ENCODE measurements at places on chromosomes 5 and 9. TPM values are rescaled to one million over a fixed set of nuclear protein-coding genes. Genes with fewer than 3 reads are reported as not detected.

ADAM19 gene
- 2.6 TPM for total RNA-seq

GRM6 gene
- not detected for total RNA-seq

FCN1 gene
- not detected for total RNA-seq

OR1Q1 gene
- total RNA-seq: not detected

FAM219A gene
- total RNA-seq: 8.2 TPM

TRIP13 gene
- 43.7 TPM for total RNA-seq

PSD2 gene
- 0.08 TPM for total RNA-seq

ZFP2 gene
- total RNA-seq: not detected

PCDHGC3 gene
- 9.8 TPM for total RNA-seq

TMEM171 gene
- 4.8 TPM for total RNA-seq

GFPT2 gene
- 2.3 TPM for total RNA-seq

SNX30 gene
- 39.2 TPM for total RNA-seq

GABRG2 gene
- 0.32 TPM for total RNA-seq

PNPLA7 gene
- 0.37 TPM for total RNA-seq

SLC34A3 gene
- total RNA-seq: not detected

GFRA3 gene
- not detected for total RNA-seq

PAX5 gene
- total RNA-seq: not detected

PCDHA11 gene
- 1.0 TPM for total RNA-seq
